ENCODE measurements at places on chromosomes 13 and 19.

GRCh38 chr13:30305456-30305970, 1.8 kb downstream of the KATNAL1 start:
- no peak for DNase-seq

GRCh38 chr19:3544742-3545668, 6.0 kb downstream of the TEKTIP1 start:
- peak; percentile 82 for DNase-seq

DNA sequence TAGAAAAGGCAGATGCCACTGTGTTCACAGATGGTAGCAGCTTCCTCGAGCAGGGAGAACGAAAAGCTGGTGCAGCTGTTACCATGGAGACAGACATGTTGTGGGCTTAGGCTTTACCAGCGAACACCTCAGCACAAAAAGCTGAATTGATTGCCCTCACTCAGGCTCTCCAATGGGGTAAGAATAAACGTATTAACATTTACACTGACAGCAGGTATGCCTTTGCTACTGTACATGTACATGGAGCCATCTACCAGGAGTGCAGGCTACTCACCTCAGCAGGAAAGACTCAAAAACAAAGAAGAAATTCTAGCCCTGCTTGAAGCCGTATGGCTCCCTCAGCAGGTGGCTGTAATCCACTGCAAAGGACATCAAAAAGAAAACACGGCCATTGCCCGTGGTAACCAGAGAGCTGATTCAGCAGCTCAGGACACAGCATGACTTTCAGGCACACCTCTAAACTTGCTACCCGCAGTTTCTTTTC, 197.7 kb downstream of the ZNF737 start:
- no peak for DNase-seq

GRCh38 chr19:4319067-4319718, 14.8 kb downstream of the FSD1 start:
- no peak for DNase-seq

DNA sequence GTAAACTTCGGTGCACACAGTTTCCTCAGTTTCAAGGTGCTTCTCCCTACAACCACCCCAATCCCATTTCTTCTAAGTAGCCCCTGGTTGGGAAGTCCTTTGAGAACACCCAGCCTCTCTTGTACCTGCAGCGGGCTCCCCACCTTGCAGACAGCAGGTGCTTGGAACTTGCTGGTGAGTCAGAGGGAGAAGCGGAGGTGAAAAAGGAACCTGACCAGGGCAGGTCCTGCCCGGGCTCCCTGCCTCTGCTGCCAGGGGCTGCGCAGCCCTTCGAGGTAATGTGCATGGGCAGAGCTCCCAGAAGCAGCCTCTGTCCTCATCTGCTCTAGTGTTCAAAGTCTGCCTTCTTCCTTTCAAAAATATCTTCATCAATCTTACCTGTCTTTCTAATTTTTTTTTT, 274.0 kb upstream of the SOX1 start:
- DNase-seq: no peak

DNA sequence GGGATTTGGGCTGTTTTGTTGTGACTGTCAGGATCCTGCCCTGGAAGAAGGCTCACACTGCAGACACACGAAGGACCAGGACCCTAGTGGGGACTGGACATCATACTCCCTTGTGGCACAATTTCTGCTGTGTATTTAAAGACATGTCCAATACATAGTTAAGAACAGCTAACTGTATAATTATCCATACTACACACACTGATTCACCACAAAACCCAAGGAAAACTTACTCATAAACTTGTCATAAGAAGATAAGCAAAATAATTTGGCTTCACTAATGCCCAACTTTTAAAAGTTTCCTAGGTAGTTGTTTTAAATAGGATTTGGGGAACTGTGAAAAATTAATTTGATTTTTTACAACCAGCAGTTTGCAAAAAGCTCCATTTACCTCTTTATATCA, 46.1 kb downstream of the LATS2 start:
- DNase-seq: no peak

- DNase-seq: no peak
Observed at GRCh38 chr19:55643887-55644176, 383 bp downstream of the ZNF581 start.

- no peak for DNase-seq
Observed at GRCh38 chr19:40035996-40036395, 20.0 kb downstream of the ZNF780B start.

- DNase-seq: no peak
Observed at GRCh38 chr13:76556627-76557026, 329.6 kb downstream of the KCTD12 start.

GRCh38 chr13:65746406-65746921, 1483.7 kb downstream of the PCDH9 start:
- no peak for DNase-seq

- no peak for DNase-seq
Observed at GRCh38 chr13:73851104-73851503, 283.1 kb downstream of the KLF12 start.

GRCh38 chr19:18814063-18814462, 17.7 kb upstream of the UPF1 start:
- no peak for DNase-seq

DNA sequence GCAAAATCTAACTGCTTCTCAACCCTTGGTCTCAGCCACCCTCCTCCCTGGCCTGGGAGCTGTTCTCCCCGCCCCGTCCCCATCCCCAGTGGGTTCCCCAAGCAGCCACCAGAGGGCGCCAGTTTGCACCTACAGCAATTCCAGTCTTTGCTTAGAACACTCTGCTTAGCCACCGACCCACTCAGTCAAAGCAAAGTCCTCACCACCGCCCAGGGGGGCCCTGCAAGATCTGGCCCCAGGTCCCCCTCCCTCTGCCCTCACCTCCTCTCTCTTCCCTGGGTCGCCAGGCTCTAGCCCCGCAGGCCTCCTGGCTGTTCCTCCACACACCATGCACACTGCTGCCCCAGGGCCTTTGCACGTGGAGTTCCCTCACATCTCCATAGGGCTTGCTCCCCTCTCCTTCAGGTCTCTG, 12.4 kb downstream of the TMEM143 start:
- DNase-seq: peak; percentile 74

DNA sequence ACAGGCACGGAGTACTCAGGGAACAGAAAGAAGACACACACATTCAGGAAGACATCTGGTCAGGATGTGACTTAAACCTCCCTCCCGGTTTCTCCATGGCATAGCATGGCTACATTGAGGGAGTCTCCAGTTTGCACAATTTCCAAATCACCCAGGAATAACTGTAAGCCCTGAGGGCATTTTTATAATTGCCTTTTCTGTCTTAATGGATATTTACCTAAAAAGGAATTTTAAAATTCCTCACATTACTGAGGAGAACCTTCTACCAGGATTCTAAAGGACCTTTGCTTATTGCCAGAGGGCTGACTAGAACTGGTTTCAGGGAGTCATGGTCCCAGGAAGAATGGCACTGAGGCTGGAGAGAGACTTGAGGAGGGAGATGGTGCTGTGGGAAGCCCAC, 21.4 kb downstream of the PEG3 start:
- DNase-seq: no peak

- DNase-seq: no peak
Observed at GRCh38 chr13:24243302-24243701, 66.1 kb upstream of the C1QTNF9 start.

DNA sequence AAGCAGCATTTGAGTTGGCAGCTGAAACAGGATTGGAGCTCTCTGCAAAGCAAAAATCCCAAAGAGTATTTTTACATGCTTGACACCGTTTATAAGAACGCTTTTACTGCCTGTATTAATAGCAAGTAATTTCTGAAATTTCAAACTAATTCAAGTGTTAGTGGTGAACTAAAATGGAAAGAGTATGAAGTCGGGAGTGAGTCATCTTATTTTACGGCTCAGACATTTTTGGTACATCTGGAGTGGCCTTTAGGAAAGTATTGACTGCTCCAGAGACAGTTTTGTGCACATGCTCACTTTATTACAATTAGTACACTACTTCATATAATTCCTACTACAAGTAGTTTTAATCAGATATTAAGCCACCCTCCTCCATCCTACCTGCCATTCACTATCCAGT, 167.4 kb downstream of the SLITRK6 start:
- no peak for DNase-seq

GRCh38 chr19:56617531-56617930, 22.4 kb downstream of the ZNF71 start:
- DNase-seq: no peak

DNA sequence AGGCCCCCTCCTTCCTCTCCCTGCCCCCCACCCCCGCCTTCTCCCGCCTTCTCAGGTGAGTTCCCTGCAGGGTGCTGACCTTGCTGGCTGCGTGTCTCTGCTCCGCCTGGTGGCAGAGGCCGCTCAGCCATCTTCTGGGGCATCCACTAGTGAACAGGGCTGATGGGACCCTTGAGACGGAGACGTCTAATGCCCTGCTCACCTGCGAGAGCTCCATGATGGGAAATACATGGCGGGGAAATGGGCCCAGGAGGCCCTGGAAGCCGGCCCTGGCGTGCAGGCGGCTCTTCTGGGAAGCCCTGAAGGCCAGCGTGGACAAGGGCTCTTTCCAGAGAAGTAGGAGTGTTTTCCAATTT, 15.2 kb upstream of the F7 start:
- no peak for DNase-seq

GRCh38 chr19:50980208-50980607, 3.5 kb downstream of the KLK7 start:
- DNase-seq: no peak

- no peak for DNase-seq
Observed at GRCh38 chr13:33330483-33330882, 44.9 kb upstream of the STARD13 start.

DNA sequence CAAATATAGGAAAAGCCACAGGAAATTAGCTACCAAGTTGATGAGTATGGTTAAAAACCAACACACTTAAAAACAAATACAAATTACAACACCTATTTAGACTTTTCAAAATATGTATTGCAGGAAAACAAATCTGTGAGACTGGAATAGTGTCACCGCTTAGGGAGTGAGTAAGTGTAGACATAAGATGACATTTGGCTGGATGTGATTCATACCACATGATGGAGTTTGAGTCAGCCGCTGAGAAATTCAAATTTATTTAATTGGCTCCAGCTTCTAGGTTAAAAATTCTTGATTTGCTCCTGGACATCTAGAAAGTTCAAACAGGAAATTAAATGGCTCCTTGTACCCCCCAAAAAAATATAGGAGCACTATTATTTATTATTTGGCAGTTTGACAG, 531.7 kb downstream of the SLITRK1 start:
- no peak for DNase-seq

DNA sequence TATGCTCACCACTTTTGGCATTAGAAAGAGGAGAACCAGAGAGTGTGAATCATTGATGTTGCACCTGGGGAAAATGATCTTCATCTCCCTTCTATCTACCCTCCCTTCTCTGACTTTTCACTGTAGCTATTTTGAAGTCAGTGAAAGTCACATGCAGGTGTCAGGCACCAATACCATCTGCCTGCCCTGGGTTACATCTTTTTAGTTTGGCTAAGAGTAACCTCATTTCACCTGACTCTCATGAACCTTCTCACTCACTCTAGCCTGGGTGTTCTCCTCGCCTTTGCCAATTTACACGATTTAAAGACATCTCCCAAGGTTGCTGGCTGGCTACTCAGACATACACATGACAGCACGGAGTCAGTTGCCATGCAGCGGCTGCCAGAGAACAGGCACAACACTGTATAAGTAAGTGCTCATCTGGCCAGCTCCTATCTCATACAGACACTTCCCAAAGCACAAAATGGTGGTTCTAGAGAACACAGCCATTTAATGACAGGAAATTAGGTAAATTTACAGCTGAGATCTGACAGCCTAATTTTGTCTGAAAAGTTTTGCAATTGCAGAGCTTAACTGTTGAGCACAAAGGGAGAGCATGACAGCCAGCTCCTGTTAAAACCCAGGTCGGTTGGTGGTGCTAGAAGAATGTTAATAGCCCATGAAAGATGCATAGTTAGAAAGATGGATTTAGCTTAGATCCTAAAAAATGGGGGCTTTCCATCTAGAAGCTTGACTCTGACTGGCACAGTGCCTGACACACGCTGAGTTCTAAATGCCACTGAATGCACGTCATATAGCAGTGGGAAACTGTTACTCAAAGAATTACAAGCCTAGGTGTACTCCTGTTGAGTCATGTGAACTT, 32.5 kb downstream of the LCP1 start:
- DNase-seq: no peak

- no peak for DNase-seq
Observed at GRCh38 chr13:23570099-23570920, at the start of gene TNFRSF19. TSS of gene TNFRSF19 (plus strand) at chr13:23570412. CDS start at chr13:23590184, 19,772 bp downstream.

GRCh38 chr13:37870895-37871550, 1.5 kb upstream of the TRPC4 start:
- no peak for DNase-seq

GRCh38 chr13:41694545-41695301, 237.4 kb downstream of the RGCC start:
- DNase-seq: no peak

DNA sequence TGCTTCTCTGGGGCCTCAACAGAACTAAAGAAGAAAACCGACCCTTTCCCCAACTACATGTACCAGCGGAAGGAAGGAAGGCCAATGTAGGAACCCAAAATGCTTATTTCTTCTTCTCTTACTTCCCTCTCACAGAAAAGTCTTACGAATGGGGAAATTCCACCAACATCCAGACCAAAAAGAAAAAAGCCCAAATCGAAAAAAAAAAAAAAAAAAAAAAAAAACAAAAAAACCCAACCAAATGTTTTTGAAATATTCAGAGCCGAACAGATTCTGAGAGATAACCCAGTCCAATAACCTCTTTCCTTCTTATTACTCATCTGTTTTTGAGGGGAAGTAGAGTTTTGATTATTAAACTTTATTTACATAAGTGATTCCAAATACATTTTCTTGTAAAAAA, 3.9 kb downstream of the PPM1N start:
- no peak for DNase-seq

DNA sequence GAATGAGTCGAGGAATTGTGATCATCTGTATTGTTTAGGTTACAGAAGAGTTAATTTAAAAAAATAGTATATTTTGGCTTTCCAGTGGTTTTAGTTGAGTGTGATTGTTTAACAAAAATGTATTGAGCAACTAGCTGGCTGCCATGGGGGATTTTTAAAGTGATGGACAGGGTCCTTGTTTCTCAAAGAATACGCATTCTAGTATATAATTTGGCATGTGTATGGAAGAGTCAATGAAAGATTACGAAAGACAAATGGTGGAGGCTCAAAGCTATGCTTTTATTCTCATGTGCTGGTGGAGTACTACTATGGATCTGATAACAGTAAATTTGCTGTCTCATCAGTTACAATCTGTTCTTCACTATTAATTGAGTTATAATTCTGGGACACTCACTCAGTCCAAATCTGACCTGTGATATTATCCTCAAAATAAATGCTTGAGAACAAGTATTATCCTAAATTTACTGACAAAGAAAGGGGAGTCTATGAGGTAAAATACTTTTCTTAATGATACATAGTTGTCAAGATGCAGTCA, 240.0 kb downstream of the GPC6 start:
- DNase-seq: no peak

- no peak for DNase-seq
Observed at GRCh38 chr19:17090583-17090982, 15.0 kb downstream of the MYO9B start.

- no peak for DNase-seq
Observed at GRCh38 chr13:81551036-81551435, 1210.1 kb upstream of the SPRY2 start.

DNA sequence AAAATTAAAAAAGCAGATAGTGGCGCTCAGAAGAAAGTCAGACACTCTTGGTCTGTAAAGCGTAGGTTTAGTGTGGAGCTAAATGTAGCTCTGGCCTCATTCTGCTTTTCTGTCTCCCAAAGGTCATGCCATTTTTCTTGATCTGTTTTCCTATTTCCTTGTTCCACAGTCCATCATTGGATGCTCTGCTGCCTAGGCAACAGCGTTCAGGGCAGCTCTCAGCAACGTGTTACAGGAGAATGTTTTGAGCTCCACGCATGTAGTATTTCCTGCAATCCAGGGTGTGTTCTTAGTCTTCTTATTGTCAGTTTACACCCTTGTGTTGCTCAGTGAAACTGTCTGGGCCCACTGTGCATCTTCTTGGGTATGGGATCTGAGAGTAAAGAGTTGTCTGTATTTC, 46.0 kb upstream of the PCDH8 start:
- no peak for DNase-seq
